ENCODE measurements at places on chromosomes 1 and 21. TPM values are rescaled to one million over a fixed set of nuclear protein-coding genes. Genes with fewer than 3 reads are reported as not detected.

The DPT gene
- not detected for total RNA-seq

The CD1D gene
- not detected for total RNA-seq

The LORICRIN gene
- total RNA-seq, result not detected

The PTPRC gene
- 438 TPM for total RNA-seq

The SIKE1 gene
- 65.8 TPM for total RNA-seq
